Stimulated activated naive CD4-positive, alpha-beta T cell treated with Interleukin-2 at 50 U/mL for 16 hours (primary cell): ENCODE measurements at places on chromosomes 6 and 20.

- peak; percentile 36 for DNase-seq
These were observed 3.5 kb downstream of the PIGT start for GRCh38 chr20:45419188-45420091.

DNA sequence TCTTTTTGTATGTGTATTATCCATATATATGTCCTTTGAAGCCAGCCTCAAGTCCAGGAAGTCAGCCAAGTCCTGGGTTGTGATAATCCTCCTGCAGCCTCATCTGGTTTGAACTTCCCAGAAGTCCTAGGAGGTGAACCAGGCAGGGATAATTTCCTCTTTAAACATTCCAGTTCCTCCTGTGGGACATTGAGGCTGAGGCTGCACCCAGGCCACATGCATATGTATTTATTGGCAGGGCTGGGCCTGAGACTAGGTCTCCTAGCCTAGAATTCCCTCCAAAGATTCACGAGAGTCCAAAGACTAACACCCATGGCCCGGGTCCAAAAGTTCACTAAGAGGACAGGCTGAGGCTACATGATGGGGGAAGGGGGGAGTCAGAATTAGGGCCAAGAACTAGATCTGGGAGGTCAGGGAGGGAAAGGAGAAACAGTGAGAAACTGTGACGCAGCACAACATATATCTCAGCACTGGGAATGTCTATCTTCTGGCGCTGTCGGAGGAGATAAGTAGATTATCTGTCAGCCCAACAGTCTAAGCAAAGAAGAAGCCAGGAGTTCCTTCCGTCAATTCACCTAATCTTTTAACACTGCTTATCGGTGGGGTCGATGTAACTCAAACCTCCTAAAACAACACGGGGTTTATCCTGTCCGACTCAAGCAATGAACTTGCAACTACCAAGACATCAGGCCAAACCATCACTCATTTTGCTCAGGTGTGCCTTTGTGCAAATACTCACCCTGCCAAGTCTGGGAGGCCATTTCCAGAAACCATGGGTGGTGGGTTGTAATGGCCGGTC is 43.3 kb downstream of the SNX5 start:
- no peak for DNase-seq

DNA sequence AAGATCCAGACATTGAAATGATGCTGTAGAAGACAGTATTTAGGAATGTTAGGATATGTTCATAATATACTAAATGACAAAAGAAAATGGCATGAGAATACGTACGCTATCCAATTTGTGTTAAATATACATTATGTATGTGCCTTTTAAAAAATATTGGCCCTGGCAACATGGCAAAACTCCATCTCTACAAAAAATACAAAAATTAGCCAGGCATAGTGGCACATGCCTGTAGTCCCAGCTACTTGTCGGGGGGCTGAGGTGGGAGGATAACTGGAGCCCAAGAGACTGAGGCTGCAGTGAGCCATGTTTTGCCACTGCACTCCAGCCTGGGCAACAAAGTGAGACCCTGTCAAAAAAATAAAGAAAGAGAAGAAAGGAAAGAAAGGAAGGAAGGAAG is 155.7 kb downstream of the DOK5 start:
- DNase-seq = no peak

DNA sequence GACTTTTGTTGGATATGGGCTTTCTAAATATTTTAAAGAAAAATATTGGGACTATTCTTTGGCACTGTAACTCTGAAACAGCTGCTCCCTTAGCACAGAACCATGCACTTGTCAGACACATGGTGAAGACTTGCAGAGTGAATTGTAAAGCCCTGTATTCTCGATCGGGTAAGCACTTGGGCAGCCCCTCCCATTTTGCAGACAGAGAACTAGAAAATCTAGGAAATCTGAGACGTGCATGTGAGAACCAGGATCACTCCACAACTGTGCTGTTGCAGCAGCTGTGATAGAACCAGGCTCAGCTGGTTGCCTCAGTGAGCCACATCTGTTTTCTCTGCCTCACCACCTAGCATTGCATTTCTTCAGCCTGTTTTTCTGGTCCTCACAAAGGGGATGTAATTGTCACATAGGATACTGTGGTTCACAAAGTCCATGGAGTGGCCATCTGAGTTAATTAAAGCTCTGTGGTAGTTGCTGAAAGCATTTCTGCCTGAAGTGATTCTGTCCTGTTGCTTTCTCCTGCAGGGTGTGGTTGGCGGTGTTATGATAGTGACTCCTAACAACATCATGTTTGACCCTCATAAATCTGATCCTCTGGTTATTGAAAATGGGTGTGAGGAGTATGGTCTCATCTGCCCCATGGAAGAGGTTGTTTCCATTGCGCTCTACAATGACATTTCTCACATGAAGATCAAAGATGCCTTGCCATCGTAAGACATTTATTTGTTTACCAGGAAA is 71.8 kb upstream of the HINT3 start:
- DNase-seq = no peak

GRCh38 chr20:23782366-23782983 is 31.7 kb upstream of the CST1 start:
- no peak for DNase-seq

DNA sequence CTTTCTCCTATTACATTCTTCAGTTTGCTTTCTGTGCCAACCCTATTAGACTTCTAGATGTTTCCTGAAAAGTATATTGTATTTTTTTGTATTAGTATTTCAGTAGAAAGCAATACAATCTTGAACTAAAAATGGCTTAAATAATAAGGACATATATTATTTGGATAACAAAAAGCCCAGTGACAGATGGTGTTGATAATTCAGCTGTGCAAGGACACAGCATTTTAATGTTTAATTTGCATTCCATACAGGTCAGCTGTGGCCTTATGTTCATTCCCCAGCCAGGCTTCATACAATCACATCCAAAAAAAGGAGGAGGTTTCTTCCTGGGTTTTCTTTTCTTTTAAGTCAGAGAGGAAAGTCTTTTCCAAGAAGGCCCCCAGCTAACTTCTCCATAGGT is 236.9 kb downstream of the CD109 start:
- no peak for DNase-seq

DNA sequence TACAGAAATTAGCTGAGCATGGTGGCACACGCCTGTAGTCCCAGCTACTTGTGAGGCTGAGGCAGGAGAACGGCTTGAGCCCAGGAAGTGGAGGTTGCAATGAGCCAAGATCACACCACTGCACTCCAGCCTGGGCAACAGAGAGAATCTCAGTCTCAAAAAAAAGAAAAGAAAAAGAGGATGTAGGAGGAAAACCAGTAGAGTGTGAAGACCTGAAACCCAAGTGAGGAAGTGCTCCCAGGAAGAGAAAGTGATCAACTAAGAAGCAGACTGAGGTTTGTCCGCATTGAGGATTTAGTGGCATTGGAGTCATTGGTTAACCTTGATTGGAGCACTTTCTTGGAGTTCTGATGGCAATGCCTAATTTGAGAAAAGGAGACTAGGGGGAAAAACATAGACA is 20.6 kb upstream of the TASP1 start:
- DNase-seq = no peak

DNA sequence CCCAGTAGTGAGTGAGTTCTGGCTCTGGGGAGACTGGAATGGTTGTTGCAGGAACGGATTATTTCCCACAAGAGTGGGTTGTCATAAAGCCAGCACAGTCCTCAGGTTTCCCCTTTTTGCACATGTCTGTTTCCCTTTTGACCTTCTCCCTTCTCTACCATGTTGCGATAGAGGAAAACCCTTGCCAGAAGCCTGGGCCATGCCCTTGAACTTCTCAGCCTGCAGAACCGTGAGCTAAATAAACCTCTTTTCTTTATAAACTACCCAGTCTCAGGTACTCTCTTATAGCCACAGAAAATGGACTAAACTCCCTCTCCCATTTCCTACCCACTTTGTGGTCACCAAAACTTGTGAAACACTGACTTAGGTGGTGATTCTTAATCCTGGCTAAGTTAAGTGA is 7.2 kb upstream of the PPP1R16B start:
- no peak for DNase-seq

GRCh38 chr6:491233-491632 is 99.7 kb downstream of the IRF4 start:
- peak; percentile 50 for DNase-seq

DNA sequence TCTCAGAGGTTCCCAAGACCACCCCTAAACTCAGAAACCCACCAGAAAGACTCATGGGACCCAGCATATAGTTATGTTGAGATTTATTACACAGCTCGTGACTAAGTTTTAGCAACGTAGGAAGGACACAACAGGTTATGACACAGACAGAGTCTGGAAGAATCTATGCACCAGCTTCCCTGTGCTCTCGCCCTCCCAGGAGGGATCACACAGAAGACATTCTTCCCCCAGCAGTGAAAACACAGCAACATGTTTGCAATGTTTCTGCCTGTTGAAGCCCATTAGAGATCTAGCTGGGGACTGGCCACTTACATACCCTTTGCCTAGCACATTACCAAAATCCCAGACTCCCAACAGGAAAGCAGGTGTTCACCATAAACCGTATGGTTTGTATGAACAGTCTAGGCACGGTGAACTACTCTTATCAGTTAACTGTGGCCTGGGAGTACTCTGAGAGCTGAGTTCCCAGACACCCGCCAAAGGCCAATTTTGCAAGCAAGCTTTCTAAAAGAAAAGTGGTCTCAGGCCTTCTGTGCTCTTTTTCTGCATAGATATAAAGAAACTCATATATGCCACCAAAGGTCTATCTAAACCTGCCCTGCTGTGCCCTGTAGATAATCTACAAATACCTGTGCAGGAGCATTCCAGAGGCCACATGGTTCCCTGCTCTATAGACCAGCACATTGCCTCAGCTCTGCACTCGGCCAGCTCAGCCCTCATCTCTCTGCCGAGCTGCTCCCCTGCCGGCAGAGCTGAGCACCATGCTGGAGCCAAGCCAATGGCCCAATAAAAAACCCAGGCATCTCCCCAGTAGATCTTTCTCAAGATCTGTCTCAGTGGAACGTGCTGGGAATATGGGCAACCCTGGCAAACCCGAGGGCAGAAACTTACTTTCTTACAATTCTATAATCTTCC is 69.6 kb upstream of the SMIM28 start:
- no peak for DNase-seq

GRCh38 chr6:55584654-55585354 is 5.8 kb upstream of the HMGCLL1 start:
- DNase-seq = no peak

DNA sequence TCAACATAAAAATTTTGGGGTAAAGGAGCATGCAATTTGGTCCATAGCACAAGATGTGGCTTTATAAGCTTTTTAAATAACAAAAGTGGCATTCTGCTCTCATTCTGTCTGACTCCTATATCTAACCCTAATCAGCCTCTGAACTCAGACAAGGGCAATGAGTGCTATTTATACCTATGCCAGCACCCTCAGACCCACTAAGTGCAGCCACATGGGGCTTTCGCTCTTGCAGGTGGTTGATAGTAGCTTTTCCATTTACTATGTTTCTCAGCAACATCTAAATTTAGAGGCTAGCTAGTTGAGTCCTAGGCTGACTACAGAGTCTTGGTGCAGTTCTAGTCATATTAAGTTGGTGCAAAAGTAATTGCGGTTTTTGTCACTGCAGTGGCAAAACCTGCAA is 217.1 kb upstream of the THBS2 start:
- no peak for DNase-seq

GRCh38 chr20:57866250-57867106 is 156.7 kb upstream of the PMEPA1 start:
- DNase-seq = no peak

DNA sequence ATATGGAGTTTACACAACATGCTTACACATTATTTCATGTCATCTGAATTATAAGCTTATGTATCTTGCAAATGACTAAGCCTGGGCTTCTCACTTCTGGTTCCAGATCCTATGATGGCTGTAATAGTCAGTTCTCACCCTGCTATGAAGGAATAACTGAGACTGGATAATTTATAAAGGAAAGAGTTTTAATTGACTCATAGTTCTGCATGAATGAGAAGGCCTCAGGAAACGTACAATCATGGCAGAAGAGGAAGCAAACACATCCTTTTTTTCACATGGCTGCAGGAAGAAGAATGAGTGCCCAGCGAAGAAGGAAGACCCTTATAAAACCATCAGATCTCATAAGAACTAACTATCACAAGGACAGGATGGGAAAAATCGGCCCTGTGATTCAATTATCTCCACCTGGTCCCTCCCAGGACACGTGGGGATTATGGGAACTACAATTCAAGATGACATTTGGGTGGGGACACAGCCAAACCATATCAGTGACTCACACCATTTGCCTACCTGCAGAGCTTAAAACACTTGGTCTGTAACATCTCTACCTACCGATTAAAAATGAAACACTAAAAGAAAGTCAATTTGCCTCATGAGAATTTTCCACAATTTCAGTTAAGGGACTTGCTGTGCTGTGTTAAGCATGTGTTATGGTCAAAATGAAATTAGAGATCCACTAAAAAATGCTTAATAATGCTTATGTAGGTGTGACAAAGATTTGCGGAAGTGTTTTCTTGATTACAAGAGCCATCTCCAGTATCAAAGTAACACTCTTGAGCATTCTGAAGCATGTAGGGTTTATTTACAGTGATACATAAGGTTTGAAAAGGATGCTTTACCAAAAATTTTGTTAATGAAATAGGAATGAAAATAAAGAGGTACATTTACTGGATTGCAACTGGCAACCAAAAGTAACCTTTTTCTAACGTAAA is 2.2 kb upstream of the RWDD1 start:
- DNase-seq = no peak

DNA sequence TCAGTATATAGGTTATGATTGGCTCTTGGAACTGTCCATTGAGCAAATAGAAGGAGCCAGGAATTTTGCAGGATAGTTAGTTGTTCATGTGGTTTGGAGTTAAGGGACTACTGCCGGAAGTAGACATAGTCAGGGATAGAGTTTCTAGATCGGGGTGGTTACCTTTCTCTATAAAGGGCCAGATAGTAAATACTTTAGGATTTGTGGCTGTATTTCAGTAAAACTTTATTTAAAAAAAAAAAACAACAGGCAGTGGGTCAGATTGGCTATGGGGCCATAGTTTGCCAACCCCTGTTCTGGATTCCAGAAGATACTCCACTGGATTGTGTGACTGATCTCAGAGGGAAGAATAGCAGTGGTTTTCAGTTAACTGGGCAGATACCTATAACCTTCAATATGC is 489.3 kb upstream of the SOX4 start:
- DNase-seq = no peak

DNA sequence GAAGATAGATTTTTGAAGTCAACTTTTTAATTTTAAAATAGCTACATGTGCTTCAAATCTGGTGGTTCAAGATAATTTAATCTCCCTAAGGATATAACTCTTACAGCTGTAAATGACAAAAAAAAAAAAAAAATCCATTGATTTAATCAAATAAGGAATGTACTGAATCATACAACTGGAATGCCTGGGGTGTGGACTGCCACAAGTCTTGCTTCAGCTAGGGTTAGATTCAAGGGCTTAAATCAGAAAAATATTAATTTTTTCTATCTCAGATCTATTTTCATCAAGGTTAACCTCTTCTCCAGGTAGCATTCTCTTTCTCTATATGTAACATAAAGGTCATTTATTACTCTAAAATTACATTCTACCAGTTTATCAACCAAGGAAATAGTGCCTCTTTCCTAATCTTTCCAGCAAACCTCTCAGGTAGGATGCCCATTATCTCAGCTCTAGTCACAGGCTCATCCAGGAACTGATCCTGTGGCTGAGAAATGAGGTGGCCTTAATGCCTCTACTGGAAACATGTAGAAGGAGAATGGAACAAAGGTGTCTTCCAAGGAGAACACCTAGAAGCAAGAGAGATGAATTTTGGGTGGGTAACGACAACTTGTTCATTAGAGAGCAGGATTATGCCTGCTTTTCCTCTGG is 466.9 kb downstream of the CBLN4 start:
- no peak for DNase-seq
